Right atrium auricular region (tissue), 2 donors: ENCODE measurements at places on chromosomes 13 and 19.

GRCh38 chr19:30406220-30407067, 34.3 kb downstream of the ZNF536 start:
- DNase-seq = no peak

- DNase-seq = no peak
Measured at GRCh38 chr19:30044273-30045248, 102.5 kb downstream of the URI1 start.

- DNase-seq = no peak
Measured at GRCh38 chr13:87255394-87255793, 415.8 kb upstream of the SLITRK5 start.

- no peak for DNase-seq
Measured at GRCh38 chr13:26220575-26220974, 1.5 kb downstream of the RNF6 start.

- no peak for DNase-seq
Measured at GRCh38 chr13:40476175-40476958, 190.1 kb downstream of the FOXO1 start.

GRCh38 chr13:104683789-104684188, 1617.6 kb upstream of the SLC10A2 start:
- no peak for DNase-seq

- no peak for DNase-seq
Measured at GRCh38 chr19:15436012-15436825, 13.5 kb downstream of the WIZ start.

DNA sequence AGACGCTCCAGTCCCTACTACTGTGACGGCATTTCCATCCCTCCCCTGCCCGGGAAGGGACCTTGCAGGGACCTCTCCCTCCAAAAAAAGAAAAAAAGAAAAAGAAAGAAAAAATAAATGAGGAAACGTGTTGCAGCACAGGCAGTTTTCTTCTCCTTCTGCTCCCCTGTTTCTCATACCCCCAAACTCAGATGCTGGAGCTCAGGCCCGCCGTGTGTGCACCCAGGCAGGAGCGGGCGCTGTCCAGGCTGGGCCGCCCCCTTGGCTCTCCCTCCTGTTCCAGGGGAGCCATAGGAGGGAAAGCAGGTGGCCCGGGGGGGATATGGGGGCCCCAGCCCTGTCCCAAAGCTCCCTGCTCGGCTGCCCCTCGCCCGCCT, 5.8 kb downstream of the YIPF2 start:
- no peak for DNase-seq

DNA sequence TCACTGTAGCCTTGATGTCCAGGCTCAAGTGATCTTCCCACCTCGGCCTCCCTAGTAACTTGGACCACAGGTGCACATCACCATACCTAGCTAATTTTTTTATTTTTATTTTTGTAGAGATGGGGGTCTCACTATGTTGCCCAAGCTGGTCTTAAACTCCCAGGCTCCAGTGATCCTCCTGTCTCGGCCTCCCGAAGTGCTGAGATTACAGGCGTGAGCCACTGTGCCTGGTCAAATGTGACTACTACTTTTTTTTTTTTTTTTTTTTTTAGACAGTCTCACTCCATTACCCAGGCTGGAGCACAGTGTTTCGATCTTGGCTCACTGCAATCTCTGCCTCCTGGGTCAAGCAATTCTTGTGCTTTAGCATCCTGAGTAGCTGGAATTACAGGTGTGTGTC, 20.6 kb upstream of the COX7A1 start:
- no peak for DNase-seq

GRCh38 chr19:50272263-50272897, 56.8 kb downstream of the KCNC3 start:
- no peak for DNase-seq

GRCh38 chr19:43474487-43474886, 9.1 kb upstream of the LYPD3 start:
- no peak for DNase-seq

DNA sequence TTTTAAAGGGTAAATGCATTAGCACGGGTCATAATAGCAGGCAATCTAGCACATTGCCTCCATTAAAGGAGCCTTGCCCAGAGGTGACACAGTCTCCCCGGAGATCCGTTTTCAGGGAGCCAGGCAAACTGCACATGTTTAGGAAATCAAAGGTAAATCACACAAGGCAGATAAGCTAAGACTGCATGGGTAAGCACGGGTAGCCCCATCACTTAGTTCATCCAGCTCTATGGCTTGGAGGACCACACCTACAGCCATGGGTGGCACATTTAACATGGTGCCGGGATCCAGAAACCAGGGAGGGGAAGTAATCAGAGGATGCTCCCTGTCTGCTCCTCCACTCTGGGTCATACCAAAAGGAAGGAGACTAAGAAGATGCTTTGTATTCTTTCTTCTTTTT, 16.8 kb downstream of the LGALS16 start:
- DNase-seq = no peak
